Stimulated activated CD8-positive, alpha-beta memory T cell treated with anti-CD3 and anti-CD28 coated beads, Interleukin-12 subunit alpha, Interleukin-12 subunit beta, amount 100 ng/mL, for 1 hour (primary cell): ENCODE measurements at places on chromosomes 1 and 21.

GRCh38 chr1:228317411-228317828 lies 89.2 kb downstream of the TRIM11 start:
- DNase-seq: no peak

DNA sequence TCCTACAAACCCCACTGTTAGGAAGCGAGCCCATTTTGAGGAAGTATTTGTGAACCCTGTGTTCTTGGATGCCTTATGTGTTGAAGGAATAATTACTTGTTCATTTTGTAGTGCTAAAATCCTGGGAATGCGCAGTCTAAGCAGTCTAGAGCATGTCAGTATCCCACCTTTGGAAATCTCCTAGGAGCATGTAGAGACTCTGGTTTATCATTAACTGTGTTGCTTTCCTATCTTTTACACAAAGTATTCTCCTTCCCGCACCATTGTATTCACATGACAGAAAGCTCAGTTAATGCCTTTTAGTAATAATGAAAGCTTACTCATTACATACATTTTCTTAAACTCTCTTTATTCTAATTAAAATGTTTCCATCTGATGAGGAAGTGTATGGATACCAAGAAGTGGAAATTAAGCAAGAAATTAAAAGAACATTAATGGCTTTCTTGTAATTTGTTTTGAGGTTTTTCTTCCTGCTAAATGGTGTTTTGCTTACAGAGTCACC lies 99.4 kb downstream of the CAMTA1 start:
- DNase-seq: no peak

DNA sequence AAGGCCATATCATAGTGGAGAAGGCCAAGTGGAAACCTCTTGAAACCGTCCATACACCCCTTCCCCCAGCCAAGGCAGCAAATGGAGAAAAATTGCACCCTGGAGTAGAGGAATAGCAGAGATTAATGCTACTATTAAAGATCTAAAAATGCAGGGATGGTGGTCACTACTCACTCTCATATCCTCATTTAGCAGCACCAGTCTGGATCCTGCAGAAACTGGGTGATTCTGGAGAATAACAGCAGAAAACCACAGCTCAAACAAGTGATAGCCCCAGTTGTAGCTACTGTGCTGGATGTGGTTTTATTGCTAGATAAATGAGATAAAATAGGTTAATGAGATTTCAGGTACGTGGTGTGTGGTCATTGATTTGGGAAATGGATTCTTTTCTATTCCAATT lies 30.3 kb downstream of the S1PR1 start:
- no peak for DNase-seq

- no peak for DNase-seq
Measured at GRCh38 chr1:171180670-171181069, 4.4 kb upstream of the FMO2 start.

DNA sequence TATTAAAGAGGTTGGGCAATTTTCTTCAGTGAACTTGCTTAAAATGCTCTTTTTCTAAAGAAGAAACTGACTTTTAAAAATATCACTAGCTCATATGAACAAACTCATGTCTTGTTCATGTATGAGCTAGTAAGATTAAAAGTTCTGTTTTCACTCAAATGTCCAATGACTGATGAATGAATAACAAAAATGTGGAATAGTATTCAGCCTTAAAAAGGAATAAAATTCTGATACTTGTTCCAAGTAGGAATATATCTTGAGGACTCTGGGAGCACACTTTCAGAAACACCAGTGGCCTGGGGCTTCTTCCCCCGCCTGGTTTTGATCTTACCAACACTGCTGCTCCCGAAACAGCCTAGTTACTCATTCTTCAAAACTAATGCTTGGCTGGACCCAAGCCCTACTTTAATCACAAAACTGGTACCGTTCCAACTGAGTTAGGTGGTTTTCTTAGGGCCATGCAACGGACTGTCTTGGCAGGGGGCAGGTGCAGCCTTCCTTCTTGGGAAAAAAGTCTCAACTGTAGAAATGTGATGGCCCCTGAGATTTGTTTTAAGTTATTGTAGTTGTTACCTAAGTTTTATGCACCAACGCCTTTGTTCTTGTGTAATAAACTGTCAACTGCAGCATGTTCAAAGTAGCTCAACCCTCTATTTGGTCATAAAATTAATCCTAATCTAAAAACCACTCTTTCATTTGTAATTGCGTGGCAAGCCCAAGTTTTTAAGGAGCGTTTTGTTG lies 116.0 kb downstream of the ETS2 start:
- DNase-seq: no peak

DNA sequence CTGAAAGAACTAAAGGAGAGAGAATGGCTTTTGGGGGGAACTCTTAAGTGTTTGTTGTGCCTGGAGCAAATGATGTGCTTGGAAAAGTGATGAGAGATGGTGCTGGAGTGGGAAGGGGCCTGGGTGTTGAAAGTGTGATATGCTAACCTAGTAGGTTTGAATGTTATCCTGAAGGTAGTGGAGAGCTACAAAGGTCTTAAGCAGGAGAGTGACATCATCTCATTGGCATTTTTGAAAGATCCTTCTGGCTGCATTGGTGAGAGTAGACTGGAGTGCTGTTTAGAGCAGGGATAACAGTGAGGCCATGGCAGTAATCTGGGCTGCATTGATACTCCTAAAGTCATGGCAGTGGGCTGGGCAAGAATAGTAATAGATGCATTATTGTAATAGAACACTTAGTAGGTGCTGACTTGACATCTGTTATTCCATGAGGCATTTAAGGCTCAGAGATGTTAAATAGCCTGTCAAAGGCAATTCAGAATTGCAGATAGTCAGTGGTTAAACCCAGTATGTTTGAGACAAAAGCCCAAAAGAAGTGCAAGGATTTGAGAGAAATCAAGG lies 44.5 kb downstream of the MDM4 start:
- no peak for DNase-seq

DNA sequence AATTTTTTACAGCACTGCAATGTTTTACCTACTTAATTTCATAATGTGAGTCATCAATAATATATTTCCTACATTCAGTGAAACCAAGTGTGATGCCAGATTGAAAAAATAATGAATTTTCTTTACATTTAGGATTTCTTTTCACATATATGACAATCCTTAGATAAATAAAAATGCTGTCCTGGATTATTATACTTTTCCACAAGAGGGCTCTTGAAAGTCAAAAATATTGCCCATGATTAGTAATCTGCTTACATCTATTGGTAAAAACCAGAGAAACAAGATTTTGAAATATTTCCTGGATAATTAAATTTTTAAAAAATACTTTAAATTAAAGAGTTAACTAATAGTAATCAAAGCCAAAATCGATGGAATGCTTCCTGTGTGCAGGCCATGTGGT lies 86.8 kb upstream of the PLPPR4 start:
- DNase-seq: no peak
